ENCODE measurements at places on chromosomes 16 and 17.

GRCh38 chr16:68844211-68844564 lies 857 bp downstream of the TANGO6 start:
- no peak for DNase-seq

GRCh38 chr16:8756755-8757154 lies 40.7 kb downstream of the TMEM186 start:
- DNase-seq: peak; percentile 16

DNA sequence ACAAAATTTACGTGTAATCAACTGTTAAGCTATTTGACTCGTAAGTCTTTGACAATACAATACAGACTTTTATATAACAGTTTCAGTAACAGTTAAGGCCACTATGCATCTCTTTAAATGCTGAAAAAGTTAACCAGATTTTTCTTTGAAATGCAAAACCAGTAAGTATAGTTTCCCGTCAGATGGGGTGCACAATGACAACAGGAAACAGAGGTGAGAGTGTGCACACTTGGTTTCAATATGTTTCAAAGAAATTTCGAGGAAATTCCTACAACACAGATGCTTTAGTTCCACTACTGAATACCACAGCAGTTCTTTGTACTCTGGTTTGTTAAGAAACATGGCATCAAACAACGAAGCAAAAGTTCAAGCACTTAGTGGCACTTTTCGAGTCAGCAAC lies 48.4 kb downstream of the RNF157 start:
- no peak for DNase-seq

DNA sequence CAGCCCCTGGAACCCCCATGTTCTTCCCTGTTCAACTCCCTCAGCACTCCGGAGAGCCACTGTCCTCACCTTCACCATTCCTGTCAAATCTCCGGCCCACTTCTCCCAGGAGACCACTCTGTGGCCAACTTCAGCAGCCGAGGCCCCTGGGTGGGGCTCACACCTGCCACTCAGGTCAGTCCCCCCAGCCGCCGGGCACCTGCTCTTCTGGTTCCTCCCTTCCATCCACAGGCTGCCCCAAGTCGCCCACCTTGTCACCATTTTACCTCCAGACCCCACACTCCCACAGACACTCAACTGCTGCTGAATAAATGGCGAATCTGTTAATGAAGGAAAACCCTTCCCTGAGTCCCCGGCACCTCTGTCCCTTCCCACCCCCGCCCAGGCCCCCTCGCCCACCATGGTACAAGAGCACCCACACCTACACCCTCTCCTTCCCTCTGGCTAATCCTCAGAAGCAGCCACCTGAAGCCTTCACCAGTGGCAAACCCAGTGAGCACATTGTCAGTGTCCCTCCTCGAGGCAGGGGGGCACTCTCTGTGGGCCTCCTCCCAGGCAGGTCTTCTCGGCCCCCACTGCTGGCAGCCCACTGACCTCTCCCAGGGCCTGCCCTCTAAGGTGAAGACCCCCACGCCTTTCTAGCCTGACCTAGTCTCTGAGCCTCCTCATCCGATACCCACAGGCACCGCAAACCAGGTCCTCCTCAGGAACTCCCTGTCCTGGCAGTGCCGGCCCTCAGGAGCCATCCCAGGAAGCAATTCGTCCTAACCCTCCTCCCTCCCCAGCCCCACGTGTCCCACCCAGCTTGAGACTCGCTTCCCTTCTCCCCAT lies 8.2 kb downstream of the CANT1 start:
- DNase-seq: peak; percentile 69

DNA sequence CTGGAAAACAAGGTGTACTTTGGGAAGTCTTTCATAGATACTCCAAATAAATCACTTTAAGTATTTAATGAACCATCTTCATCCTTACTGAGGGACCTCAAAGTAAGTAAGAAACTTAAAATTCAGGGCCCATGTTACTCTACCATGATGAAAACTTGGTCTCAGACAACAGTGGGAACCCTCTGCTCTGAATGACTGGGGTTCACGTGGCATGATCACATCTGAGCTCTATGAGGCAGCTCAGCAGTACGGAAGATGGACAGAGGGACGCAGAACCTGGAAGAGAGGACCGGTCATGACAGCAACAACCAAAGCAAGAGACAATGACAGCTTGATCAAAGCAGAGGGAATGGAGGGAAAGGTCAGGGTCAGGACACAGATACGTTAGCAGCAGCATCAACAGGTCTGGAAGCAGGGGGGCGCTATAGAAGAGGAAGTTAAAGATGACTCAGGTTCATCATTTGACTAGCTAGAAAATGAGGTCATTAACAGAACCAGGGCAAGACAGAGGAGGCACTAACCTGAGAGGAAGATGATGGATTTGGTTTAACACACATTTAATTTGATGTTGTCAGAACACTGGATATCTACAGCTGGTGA lies 9.5 kb downstream of the XPO6 start:
- DNase-seq: no peak

- peak; percentile 24 for DNase-seq
Observed at GRCh38 chr16:46743232-46743719, 4.9 kb downstream of the MYLK3 start.

DNA sequence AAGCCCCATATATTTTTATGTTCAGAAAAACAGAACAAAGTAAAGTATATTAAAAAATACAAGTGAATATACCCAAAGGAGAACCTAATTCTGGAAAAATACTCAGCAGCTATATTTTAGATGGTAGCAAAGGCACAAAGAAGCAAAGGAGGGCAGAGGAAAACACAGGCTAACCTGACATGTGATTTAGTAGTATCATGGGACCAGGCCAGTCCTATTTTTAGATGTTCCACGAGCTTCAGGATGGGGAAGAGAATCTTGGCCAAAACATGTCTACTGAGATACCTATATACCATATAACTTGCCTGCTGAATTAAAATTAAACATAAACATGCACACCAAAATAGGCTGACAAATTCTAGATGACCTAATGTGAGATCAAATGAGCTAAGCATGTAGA lies 32.9 kb downstream of the SMYD4 start:
- no peak for DNase-seq

- DNase-seq: no peak
Observed at GRCh38 chr17:8685381-8685780, 54.9 kb upstream of the MYH10 start.

GRCh38 chr17:34776456-34777443 lies 184.5 kb downstream of the CCT6B start:
- no peak for DNase-seq

DNA sequence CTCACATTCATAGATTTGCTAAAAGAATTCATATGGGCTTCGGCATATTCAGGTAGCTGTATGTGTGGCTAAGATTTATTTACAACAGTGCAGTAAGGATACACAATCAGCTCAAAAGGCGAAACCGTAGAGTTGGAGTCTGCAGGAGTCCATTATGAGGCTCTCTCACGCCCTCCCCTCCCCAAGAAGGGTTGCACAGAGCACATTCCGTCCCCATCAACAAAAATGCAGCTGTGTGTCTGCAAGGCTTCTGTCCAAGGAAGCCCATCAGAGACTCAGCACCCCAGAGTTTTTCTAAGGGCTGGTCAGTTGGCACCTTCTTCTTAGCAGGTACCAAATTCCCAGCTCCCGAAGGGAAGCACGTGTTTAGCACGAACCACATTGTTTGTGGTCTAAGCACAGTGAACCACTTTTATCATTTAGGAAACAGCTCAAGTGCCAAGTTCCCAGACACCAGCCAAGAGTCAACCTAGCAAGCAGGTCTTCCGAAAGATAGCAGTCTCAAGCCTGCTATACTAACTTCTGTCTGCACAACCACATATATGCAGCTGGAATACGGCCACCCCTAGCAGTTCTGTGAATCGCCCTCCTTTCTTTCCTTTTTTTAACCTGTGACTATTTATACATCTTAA lies 28.5 kb upstream of the MEAK7 start:
- no peak for DNase-seq

DNA sequence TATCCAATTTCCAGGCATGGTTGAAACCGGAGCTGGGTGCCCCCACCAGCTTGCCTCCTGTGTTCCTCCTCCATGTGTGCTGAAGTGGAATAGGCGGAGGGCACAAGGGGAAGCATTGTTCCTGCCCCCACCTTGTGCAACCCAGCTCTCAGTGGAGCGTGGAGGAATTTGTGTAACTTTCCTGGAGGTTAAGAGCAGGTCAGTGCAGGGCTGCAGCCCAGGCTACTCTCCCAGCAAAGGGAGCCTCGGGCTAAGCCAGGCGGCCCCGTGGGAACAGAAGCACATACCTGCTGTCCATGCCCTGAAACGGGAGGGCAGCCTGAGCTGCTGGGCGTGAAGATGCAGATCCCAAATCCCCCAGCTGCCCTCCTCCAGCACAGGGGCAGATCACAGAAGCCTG lies 158.8 kb upstream of the LHX1 start:
- DNase-seq: no peak

DNA sequence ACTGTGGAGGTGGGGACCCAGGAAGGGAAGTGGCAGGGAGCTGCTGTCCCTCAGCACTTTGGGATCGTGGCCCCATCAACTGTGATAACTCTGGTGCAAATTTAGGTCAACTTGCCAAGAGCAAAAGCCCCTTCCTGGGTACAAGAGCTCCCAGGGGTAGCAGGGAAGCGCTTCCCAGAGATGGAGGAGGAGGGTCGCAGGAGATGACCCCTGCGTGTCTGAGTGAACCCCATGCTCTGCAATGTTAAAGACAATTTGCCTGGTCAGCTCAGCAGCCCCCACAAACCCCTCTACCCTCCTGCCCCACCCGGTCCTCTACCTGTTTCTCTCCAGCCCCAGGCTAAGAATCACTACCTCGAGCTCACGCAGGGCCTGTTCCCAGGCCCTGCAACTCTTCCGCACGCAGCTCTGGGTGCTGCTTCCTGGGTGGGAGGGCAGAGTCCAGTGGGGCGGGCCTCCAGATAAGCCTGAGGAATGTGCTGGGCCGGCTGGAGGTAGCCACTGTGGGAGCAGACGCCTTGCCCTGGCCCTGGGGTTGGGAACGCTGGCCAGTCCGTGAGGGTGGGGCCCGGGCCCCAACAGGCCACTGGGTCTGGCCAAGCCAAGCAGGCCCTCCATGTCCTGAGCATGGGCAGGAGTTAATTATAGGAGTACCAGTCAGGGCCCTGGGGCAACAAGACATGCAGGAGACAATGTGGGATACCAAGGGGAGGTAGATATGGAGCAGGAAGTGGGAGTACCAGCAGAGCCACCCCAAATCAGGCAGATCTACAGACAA lies 6.1 kb downstream of the DOK4 start:
- DNase-seq: no peak

DNA sequence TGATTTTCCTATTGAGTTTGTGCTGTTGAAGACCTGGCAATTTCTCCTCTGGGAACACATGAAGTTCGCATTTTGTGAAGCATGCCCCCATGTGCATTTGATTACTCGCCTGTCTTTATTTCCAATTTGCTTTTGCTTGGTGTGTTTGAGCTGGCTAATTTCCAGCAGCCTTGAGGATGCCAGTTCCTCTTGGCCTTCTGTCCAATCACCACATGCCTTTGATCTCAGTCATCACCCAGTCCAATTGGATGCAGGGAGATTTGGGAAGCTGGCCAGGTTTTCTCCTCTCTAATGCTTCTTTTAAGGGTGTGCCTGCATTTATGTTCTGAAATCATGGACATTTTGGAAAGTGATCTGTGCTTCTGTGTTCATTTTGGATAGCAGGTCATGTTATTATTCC lies 3.8 kb upstream of the TMEM100 start:
- DNase-seq: peak; percentile 85

GRCh38 chr16:71479420-71479819 lies 9.7 kb downstream of the ZNF19 start:
- no peak for DNase-seq

GRCh38 chr17:72390675-72391508 lies 270.1 kb downstream of the SOX9 start:
- no peak for DNase-seq

DNA sequence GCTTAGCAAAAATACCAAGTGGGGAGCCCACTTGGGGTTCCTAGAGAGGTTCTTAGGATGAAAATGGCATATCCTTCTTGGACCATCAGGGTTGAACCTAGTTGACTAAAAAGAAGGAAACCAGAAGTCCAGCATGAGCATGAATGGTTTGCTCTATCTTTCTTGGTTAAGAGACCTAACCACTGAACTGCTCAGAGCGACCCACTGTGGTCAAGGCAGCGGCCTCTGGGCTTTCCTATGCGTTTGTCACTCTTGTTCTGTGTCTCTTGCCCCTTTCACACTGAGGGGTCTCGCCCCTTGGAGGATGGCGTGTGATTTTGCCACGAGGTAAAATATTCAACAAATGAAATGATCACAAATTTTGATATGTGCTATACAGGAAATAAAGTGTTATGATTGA lies 526 bp upstream of the BORCS6 start:
- DNase-seq: no peak

DNA sequence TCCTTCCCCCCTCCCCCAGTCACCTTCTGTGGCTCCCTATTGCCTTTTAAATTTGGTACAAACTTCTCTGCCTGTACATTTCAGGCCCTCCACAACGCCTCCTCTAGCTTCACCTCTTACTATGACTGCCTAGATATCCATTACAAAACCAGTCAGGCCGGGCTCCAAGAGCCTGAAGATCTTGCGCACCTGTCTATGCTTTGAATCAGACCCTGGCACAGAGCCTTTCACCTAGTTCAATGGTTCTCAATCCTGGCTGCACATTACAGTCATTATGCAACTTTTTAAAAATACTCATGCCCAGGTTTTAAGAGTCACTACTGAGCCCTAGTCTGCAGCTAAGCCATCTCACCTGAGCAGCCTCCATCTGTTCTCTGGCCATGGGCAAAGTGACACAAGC lies 1.6 kb upstream of the GAS7 start:
- DNase-seq: no peak

DNA sequence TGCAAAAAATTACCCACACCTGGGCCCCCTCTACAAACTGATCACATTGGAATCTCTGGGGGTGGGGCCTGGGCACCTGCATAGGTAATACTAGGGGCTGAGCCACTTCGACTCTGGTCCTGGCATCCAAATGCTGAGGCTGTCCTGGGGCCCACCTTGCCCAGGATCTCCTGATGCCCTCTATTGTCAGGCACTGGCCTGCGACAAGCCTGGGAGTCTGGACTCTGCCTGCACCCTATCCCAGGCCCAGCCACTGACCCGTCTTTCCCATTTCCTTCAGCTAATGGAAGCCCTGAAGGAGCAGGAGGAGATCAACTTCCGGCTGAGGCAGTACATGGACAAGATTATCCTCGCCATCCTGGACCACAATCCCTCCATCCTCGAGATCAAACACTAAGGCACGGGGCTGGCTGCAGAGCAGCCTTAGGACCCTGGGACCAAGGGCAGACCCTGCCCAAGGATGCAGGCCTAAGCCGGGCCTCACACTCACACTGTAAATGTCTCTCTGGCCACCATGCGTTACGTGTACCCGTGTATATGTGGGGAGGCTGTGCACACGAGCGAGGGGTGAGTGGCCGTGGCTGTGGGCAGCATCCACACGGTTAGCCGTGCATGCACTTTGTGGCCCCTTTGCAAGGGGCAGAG lies 140.0 kb downstream of the RAB11FIP4 start:
- DNase-seq: no peak

- no peak for DNase-seq
Observed at GRCh38 chr16:35306915-35307314, 1847.5 kb downstream of the TP53TG3F start.

GRCh38 chr16:28086186-28087139 lies 22.9 kb upstream of the GSG1L start:
- no peak for DNase-seq

Data from suprapubic skin (tissue), 4 donors.